Stimulated activated CD8-positive, alpha-beta memory T cell treated with anti-CD3 and anti-CD28 coated beads, Interleukin-15, amount 100 ng/mL, for 24 hours (primary cell): ENCODE measurements at places on chromosomes 2 and 18.
A peak's percentile ranks its signal among the peaks of the same experiment; 100 is the strongest.

DNA sequence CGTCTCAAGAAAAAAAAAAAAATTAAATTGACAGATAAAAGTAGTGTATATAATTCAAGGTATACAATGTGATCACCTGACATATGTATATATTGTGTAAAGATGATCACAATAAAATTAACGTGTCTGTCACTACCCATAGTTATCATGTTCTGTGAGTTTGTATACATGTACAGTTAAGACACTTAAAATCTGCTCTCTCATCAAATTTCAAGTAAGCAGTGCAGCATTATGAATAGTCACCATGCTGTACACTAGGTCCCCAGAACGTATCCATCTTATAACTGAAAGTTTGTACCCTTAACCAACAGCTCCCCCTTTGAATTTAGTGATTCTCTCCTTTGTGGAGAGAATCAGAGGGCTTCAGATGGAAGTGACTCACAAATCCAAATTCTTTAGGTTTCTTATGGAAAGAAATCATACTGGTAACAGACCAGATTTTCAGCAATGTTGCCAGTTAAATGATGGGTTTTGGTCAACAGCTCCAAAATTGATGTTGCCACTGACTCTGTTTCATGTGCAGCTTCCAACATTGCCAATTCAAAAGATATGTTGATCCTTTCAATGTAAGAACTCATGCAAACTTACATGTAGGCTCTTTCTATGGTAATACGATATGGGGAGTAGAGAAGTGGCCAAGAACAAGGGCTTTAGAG is 281.5 kb downstream of the AFF3 start:
- no peak for DNase-seq

DNA sequence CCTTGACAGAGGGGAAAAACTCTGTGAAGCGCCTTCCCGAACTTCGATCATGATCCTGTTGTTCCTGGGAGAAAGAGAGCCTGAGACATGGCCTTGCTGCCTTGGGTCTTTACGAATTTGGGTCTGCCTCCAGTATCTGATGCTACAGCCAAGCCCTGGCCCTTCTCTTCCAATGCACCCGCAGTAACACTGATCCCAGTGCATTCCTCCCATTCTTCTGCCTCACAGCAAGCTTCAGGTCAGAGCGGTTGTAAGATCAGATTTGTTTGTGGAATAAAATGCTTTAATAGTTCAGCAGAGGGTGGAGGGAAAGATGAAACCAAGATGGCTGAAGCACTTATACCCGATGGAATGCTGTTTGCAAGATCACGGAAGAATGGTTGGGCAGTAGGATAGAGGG is 196.7 kb upstream of the SIX2 start:
- no peak for DNase-seq

GRCh38 chr2:236972491-236973342 is 113.0 kb upstream of the COPS8 start:
- DNase-seq: no peak

DNA sequence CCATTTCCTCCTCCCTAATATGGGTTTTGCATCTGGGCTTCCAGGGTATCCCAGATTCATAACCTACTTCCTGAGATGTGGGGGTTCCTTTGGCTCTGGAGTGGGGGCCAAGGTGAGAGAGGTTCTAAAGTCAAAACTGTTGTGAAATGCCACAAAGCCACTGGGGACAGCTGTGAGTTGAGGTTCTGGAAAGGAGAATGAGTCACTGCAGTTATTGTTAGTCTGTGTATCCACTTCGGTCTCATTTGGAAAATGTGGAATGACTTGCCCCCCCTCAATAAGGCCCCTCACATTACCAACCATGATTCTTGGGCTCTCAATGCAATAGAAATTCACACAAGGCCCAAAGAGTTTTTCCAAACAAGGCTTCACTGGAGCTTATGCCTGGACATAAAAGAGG is 51.1 kb upstream of the LGALSL start:
- DNase-seq: no peak

GRCh38 chr2:160917850-160918249 is 242.4 kb upstream of the TANK start:
- DNase-seq: no peak

DNA sequence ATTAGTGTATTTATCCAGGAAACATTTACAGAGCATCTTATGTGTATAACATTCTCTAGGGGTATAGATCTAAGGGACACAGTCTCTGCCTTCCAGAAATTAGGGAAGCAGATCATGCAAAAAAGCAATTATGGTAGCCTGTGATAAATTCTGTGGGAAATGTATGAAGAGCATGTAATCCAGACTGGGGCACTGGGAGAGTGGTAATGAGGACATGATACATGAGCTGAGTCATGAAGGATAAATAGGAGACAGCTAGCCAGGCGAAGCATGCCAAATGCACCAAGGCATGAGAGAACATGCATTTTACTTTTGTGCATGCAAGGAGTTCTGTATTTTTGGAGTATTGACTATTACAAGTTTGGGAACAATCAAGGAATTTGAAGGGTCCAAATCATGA is 8.9 kb upstream of the RPRM start:
- DNase-seq: no peak

DNA sequence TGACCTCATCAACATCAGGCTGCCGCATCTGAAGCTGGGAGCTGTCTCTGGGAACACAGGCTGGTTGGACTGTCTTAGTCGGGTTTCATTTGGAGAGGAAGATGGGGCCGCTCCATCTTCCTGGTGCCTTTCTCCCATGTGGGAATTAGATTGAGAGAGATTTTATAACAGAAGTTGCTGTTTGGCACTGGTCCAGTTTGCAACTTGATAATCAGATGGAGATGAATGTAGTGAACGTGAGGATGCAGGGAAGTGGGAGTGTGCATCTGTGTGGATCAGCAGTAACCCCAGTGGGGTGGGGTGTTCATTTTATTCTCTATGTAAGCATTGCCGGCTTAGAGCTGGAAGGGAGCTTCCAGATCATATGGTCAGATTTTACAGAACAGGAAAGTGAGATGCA is 250.9 kb downstream of the DCDC2C start:
- DNase-seq: no peak

- no peak for DNase-seq
Measured at GRCh38 chr2:21288739-21289520, 165.2 kb downstream of the TDRD15 start.

DNA sequence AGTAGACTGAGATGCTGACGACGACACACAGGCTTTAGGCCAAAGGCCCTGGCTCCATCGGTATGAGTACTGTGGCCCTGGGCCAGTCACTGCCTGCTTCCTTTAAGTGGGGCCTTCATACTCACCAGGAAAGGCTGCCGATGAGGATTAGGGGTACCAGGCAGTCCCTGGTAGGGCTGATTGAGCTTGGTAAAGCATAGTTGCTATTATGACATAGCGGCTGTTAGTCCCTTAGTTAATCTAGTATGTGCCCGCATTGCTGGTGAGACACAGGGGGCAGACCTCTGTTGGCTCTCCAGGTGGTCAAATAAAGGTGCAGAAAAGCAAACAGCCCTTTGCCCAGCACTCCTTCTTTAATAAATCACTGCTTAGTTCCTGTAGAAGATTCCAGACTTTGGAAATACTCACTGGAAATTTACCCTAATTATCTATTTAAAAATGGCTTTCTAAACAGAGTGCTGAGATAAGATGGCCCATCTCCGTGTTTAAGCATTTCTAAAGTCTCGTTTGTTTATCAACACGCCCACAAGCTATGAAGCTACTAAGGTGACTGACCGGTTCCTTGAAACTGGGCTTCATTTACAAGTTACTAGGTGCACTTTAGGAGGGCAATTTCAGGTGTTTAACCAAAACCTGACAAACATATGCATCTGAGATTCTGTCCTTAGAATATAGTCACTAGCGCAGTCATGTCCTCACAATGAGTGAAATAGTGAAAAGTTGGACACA is 8.7 kb upstream of the BIN1 start:
- DNase-seq: no peak

DNA sequence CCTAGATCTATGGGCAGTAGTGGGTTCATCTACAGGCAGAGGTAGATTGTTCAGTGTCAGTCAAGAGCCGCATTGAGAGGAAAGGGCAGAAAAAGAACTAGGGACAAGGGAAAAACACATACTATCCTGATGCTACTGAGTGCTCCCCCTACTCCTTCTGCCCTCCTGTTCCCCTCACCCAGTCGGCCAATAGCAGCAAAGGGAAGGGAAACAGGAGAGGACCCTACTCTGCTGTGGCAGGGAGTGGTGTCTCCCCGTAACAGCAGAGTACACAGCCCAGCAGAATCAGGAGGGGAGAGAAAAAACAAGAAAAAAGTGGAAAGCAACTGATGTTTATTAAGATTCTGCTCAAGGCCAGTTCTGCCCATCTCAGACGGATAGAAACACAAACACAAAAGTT is 136.1 kb upstream of the CCDC150 start:
- DNase-seq: no peak

- no peak for DNase-seq
Measured at GRCh38 chr2:53751728-53752127, 15.9 kb upstream of the CHAC2 start.

- peak; percentile 38 for DNase-seq
Measured at GRCh38 chr2:241354668-241355658, 1.1 kb upstream of the FARP2 start.

DNA sequence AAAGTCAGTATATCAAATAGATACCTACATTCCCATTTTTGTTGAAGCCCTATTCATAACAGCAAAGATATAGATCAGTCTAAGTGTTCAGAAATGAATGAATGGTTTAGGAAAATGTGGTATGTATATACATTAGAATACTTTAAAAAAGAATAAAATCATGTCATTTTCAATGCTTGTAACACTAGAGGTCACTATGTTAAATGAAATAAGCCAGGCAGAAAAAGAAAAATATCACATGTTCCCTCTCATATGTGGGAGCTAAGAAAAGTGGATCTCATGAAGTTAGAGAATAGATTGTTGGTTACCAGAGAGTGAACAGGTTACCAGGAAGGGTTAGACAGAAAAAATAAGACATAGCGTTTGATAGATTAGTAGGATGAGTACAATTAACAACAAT is 1111.0 kb upstream of the SLC39A10 start:
- DNase-seq: no peak

DNA sequence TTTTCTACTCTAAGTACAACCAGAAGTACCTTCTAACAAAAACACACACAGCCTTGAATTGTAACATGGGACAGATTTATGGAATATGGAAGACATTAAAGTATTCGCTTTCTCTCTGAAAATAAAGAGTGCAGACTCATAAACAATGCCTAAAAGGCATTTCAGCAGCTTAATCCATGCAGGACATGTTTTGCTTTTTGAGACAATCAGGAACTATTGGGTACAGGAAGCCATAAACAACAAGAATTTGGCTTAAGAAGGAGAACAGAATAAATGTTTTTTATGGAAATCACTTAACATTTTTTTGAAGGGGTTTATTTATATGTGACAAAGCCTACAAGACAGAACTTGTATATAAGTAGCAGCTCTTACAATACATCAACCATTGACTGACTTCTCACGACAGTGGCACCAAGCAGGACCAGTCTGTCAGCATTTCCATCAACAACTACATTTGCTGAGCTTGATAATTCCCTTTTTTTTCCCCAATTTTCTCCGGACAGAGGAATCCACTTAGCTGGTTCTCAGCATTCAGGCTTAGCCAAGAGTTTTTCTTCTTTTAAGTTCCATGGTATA is 140.1 kb downstream of the EXOC6B start:
- no peak for DNase-seq

GRCh38 chr2:152823905-152824304 is 105.5 kb downstream of the ARL6IP6 start:
- DNase-seq: no peak

DNA sequence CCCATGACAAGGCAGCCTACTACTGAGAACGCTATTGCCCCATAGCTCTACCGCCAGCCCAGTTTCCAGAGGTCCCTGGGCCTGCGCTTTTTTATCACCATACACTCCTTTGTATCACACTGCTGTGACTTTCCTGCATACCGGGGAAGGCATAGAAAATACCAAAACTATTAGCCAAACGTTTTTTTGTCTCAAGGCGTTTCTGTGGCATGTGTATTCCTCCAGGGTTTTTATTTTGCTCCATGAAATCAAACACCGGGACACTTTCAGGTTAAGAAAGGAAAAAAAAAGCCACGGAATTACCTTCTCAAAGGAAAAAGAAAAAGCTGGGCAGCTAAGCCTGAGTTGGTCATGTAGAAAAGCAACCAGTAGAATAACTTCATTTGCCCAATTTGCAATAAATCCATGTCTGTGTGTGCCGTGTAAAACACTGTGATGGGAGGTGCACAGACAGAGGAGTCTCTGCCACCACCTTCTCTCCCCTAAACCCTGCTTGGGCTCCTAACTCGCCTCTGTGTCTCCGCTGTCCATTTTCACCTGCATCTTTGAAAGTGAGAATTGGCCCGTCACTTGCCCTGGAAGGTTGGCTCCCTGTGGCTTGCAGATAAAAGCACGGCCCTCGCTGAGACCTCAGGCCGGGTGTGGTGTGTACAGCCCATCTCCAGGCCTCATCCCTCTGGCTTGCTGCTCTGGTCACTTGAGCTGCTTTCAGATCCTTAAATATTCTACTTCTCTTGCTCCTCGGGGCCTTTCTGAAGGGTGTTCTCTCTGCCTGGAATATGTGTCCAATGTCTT is 1.7 kb downstream of the AMER3 start:
- no peak for DNase-seq

DNA sequence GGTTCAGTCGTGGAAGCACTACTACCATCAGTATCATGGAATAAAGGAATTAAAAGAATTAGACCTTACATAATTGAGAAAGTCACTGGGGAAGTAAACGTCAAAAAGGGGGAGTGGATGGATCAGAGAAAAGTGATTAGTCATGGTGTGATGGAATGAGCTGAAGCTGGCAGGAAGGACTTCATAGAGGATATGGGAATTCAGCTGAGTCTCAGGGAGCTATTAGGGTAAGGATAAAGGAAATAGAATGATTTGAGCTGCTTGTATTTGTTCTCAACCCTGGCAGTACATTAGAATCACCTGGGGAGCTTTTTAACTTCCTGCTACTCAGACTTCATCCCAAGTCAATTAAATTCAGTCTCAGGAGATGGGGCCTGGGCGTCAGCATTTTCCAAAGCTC is 53.4 kb upstream of the SETBP1 start:
- DNase-seq: no peak

GRCh38 chr2:136801661-136802060 is 36.3 kb downstream of the THSD7B start:
- DNase-seq: no peak
